ENCODE measurements at places on chromosomes 2 and 18.

- no peak for DNase-seq
These were observed 766.2 kb upstream of the TMEFF2 start for GRCh38 chr2:192960945-192961344.

DNA sequence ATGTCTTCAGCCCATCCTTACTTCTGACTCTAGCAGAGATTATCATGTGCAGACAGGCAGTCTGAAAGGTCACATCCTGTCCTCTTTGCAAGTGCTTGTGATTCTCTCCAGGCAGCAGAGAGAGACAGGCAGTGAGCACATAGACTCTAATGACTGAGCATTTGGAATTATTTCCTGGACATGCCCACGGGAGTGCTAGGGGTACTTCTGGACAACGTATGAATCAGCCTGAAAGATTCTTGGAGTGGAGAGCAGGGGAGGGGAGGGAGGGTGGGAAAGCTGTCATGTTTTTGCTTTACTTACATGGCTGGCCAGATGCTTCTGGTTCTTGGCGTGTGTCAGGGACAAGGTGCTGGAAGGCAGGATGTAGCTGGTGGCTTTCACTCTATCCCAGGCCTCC lies 150.6 kb downstream of the RIF1 start:
- DNase-seq = no peak

GRCh38 chr2:162591403-162592083 lies 247.0 kb downstream of the KCNH7 start:
- no peak for DNase-seq

- no peak for DNase-seq
These were observed 135.7 kb downstream of the DPP4 start for GRCh38 chr2:161938335-161938734.

GRCh38 chr2:213751446-213751845 lies 467.2 kb downstream of the SPAG16 start:
- DNase-seq = no peak

DNA sequence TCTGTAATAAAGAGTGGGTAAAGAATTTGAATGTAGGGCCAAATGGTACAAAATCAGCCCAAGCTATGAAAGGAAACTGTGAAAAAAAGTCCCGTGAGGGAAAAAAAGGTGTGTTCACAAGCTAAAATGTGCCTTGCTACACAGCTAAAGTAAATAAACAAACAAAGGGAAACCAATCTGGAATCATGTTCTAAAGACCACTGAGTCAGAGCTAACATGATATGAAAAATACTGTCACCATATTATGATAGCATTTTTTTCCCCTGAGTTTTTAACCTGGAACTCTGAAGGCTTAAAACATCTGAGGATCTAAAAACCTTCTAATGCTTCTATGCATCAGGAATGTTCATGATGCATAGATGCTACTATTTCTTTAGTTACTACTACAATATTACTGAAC lies 58.8 kb downstream of the SCN1A start:
- DNase-seq = no peak

DNA sequence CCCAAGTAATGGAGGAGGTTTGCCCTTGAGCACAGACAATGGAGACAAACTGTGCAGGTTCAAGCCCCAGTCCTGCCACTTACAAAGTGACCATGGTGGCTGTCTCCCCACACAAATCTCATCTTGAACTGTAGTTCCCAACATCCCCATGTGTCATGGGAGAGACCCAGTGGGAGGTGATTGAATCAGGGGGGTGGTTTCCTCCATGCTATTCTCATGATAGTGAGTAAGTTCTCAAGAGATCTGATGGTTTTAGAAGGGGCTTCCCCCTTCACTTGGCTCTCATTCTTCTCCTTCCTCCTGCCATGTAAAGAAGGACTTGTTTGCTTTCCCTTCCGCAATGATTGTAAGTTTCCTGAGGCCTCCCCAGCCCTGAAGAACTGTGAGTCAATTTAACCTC lies 225.4 kb downstream of the TXNL1 start:
- DNase-seq = no peak

DNA sequence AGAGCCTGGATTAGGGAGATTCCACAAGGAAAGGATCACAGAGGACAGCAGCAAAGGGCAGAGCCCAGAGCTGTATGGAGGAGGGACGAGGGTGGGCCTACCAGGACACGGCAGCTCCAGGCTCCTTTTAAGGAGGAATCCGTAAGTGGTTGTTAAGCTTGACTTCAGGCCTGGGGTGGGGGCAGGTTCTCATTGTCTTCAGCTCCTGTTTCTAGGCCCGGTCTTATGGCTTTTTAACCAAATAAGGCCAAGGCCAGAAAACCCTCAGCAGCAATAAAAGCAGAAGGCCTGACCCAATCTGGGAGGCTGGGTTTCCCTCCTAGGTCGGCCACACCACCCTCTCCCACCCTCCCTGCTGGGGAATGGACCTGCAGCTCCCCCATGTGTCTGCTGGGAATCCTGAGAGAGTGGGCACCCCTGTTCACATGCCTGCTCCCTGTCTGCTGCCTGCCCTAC lies 111.2 kb downstream of the PLB1 start:
- DNase-seq = no peak

GRCh38 chr2:44778671-44779476 lies 162.6 kb upstream of the SIX3 start:
- DNase-seq = no peak

DNA sequence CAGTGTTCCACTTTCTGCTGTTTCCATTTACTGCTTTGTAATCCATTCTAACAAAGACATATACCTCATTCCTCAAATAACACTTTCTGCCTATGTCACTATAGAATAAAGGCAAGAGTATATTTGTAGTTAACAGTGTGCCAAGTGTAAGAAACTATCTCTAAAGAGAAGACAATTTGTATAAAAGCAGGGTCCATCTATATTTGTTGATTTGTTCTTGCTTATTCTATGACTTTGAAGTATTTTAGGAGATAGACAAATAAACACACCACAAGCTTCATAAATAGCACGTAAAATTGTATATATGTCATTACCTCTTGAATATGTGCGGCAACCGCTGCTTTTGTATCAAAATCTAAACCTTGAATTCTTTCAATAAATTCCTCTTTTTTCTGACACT lies 56.0 kb downstream of the CCDC88A start:
- no peak for DNase-seq

DNA sequence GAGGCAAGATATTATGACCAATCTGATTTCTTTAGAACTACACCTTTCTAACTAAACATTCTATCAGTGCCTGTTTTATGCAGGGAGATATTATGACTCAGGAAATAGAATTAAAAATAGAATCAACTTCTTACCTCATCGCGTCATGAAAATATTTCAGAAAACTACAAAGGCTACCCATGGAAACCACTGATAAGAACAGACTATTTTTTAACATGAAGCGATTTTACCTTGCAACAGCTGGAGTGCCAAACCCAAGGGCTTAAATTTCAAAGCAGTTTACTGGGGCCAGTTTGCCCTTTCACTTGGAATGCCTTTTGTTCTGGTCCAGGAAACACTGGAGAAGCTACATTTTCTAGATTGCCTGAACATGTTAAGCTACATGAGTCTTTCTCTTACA lies 304.8 kb upstream of the CCDC68 start:
- DNase-seq = no peak

- DNase-seq = no peak
These were observed 126.8 kb downstream of the ACOXL start for GRCh38 chr2:110858993-110859701.

DNA sequence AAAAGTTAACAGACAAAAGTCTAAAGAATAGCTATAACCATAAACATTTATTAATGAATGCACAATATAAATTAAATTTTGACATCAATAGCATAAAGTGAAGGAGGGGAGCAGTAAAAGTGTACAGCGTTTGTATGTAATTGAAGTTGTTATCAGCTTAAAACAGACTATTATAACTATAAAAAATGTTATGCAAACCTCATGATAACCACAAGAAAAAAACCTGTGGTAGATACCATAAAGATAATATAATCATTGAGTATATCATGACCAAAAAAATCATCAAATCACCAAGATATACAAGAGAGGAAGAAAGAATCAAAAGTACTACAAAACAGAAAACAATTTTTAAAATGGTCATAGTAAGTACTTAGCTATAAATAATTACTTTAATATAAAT lies 122.1 kb upstream of the ID2 start:
- DNase-seq = no peak

DNA sequence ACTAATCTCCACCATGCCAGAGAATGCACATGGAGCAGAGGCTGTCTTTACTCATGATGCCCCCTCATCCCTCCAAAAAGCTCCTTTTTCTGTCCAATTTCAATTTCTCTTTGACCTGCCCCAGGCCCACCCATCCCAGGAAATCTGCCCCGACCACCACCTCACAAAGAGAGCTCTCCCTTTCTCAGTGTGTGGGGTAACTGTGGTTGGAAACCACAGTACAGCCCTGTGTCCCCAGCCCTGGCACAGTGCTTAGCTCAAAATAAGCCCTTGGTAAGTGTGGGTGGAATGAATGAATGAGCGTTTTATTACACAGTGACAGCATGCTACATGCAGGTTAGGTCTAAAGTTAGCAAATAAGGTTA lies 43.7 kb upstream of the CAB39 start:
- no peak for DNase-seq

DNA sequence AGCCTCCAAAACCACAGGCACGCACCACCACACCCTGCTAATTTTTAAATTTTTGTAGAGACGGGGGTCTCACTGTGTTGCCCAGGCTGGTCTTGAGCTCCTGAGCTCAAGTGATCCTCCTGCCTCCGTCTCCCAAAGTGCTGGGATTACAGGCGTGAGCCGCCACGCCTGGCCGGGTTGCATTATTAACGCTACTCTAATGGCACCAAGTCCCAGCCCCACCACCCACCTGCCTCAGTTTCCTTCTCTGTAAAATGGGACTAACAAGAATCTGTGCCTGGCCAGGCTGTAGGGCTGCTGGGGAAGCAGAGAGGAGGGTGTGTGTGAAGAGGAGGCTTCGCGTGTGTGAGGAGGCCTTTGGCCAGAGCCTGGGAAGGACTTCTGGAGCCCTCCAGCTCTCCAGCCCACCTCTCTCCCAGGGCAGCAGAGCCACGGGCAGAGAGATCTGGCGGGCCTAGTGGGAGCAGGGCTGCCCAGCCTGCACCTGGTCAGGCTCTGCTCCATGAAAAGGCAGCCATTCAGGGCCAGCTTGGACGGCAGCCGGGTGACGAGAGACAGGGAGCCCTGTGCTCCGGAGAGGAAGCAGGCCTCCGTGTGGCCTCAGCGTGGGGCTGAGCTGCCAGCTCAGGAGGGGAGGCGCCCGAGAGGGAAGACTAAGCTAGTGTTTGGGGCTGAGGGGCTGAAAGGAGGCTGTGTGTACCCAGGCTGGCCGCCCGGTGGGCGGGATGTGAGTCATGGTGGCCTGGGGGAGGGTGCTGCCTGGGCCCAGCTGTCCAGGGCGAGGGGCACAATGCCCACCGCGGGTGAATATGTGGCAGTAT lies 7.4 kb upstream of the B3GNT7 start:
- DNase-seq = no peak

- DNase-seq = no peak
These were observed 36.8 kb upstream of the VPS54 start for GRCh38 chr2:64056021-64056420.

DNA sequence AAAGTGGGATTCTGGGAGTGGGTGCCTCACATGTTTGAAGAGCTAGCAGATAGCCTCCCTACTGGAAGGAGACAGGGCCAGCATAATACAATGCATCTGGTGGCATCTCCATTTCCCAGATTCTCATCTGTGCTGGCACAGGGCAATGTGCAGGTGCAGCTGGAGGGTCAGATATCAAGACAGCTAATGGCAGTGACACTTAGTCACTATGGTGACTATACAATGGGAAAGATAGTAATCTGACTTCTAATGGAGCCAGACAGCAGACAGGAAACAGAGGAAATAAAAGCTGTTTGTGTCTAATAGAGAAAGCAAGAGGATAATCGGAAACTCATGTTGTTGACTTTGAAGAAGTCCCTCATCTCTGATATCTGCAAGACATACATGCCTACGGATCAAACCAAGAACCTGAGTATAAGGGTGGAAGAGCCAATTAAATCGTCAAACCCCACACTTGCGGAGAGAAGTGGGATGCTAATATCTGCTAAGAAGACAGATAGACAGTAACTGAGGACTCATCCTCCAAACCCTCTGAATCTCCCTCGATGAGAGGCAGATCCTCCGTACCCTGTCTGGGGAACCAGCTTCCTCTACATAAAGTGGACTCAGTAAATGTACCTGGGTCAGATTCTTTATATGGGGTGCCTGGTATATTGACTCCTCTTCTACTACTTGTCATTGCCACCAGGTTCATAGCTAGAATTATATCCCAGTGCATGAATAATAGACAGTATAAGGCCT lies 692.7 kb downstream of the SOCS6 start:
- no peak for DNase-seq

DNA sequence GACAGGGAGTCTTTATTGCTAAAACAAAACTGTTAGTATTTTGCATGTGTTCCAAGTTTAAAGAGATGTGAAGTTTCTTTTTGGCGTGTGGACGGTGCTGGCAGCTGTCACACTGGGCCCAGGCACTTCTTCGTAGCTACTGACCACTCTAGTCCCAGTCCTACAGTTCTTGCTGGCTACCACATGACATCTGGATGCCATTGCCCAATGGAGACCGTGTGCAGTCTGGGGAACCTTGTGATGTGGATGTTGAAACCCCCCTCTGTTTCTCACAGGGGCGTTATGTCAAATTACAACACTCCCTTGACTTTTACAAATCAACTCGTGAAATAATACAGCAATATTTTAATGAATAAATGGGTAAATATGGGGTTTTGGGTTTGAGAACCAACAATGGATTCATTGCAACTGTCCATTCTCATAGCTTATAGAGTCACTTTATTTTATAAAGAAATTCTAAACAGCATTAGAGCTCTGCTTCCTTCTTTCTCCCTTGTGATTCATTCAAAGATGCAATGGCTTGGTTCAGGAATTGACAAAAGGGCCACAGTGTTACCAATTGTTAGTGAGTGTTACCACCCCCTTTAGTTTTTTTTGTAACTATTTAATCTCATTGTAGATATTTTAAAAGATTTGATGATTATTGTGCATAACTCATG lies 1.2 kb downstream of the GPD2 start:
- no peak for DNase-seq

DNA sequence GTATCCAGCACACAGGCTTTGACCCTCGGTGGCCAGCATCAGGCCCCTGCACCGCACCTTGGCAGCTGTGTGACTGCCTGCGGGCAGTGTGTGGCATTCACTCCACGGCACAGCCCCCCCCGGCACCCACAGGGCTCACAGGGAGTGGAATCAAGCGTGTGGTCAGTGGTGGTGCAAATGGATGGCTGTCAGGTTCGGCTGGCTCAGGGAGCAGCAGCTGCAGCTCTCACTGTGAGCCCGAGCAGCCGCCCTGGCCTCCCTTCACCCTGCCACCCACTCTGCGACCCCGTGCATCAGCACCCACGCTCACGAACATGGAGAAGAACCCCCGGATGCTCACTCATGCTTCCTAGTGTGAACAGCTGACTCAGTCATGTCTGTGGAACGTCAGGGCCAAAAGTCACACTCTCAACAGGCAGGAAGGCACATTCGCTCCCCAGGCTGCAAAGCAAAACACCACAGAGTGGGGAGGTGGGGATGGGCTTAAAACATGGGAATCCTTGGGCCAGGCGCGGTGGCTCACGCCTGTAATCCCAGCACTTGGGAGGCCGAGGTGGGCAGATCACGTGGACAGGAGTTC lies 41.5 kb upstream of the GPC1 start:
- DNase-seq = no peak

- no peak for DNase-seq
These were observed 134.9 kb downstream of the LTBP1 start for GRCh38 chr2:33081691-33082090.

Data from stimulated activated CD4-positive, alpha-beta T cell treated with anti-CD3 and anti-CD28 coated beads, Interleukin-2, amount 100 ng/mL, for 48 hours (primary cell).